ENCODE measurements at places on chromosomes 5 and 9. TPM values are rescaled to one million over a fixed set of nuclear protein-coding genes. Genes with fewer than 3 reads are reported as not detected.

DNA sequence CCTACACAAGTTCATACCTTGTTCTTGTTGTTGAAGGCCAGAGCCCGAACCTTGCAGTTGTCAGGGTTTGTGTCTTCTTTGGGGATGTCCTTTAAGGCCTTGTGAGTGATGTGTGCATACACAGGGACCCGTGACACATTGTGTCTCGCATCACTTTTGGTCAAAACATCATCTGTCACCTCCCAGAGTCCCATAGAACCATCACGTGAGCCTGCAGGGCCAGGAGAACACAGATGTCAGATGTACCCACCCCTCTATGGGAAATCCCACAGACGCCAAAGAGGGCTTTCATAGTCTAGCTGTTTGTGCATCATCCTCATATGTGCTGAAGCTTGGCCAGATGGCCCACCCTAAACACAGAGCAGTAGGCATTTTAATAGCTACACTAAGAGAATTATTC lies 28.2 kb downstream of the DCAF12 start:
- peaks cover 12% of the 10 kb centered on the region for H3K36me3 ChIP-seq
- H3K4me1 ChIP-seq = no peaks in the 10 kb centered on the region
- no peak overlapping the region for H3K4me3 ChIP-seq
- no peaks in the 10 kb centered on the region for H3K27me3 ChIP-seq

Gene BARHL1
- not detected for total RNA-seq

GRCh38 chr5:150245111-150245789 lies 44.3 kb downstream of the CAMK2A start:
- H3K4me3 ChIP-seq = no peak overlapping the region
- H3K36me3 ChIP-seq = no peaks in the 10 kb centered on the region
- H3K4me1 ChIP-seq = no peaks in the 10 kb centered on the region
- H3K27ac ChIP-seq = no peak overlapping the region

Gene NUDT12
- 1.2 TPM for total RNA-seq

GRCh38 chr5:14299666-14300065 lies 156.5 kb downstream of the TRIO start:
- H3K4me1 ChIP-seq = no peaks in the 10 kb centered on the region
- no peaks in the 10 kb centered on the region for H3K36me3 ChIP-seq
- H3K4me3 ChIP-seq = no peak overlapping the region
- peaks cover 4% of the 10 kb centered on the region for H3K27me3 ChIP-seq
- no peak for DNase-seq

DNA sequence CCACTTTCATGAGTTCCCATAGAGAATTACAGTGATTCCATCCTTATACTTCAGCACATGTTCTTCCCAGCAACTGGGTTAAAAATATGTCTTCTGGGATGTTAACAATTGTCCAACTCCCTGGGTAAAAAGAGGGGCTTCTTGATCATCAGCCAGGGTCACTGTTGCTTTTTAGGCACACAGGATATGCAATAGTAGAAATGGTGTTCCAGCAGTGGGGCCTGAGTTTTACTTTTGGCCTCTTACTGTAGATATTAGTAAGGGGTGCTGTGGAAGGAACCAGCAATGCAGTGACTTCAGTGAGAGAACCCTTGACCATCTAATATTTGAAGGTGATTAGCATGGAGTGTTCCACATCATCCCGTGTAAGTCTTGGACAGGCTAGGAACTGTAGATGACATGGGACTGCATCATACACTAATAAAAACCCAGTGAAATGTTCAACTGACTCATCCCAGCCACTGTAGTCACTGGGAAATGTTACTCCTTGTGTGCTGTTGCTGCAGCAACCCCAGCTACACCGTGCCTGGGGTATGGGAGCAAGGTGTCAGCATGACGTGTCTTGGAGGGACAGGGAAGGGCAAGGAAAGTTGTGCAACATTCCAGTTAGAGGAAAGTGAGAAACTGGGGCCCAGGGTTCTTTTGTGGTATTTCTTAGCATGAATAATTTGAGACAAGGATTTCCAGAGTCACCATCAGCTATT lies 610.9 kb downstream of the RAB3C start:
- no peak overlapping the region for H3K4me3 ChIP-seq
- H3K27ac ChIP-seq = no peak overlapping the region
- DNase-seq = no peak
- no peaks in the 10 kb centered on the region for H3K27me3 ChIP-seq
- H3K4me1 ChIP-seq = no peaks in the 10 kb centered on the region

GRCh38 chr9:125744616-125745015 lies 2.6 kb upstream of the PBX3 start:
- H3K27me3 ChIP-seq = no peaks in the 10 kb centered on the region
- no peak overlapping the region for H3K4me3 ChIP-seq
- no peak overlapping the region for H3K27ac ChIP-seq
- H3K36me3 ChIP-seq = no peaks in the 10 kb centered on the region
- no peak for DNase-seq

DNA sequence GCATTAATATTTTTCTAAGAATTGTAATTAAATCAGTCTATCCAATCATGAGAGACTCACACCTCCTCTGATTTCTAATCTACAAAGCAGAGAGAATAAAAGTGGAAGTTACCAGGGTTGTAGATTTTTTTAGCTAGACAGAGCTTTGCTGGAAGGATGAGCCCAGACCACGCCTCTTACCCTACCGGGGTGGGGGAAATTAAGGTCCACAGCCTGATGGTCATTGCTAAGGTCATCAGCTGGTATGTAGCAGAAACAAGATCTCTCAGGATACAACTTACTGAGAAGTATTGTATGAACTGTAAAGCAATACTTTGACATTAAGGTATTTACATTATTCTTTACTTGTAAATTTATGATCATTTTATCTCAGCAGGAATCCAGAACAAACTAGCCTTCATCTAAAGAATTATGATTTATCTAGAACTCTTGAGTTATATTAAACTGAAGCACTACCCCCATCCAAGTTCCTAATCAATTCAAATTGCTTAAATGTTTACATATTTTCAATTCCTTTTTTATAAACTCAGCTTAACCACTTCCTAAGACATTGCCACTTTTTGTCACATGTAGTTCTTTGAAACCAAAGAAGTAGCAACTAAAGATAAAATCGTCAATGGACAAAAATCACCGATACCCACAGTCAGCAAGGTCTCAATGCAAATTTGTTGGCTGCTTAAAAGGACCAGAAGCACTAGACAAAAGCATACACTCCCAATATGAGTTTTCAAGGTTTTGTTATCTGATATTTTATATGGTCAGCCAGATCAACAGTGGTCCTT lies 225.8 kb upstream of the DAPK1 start:
- H3K27ac ChIP-seq = no peak overlapping the region
- no peak for DNase-seq
- H3K27me3 ChIP-seq = peaks cover 30% of the 10 kb centered on the region
- H3K36me3 ChIP-seq = no peaks in the 10 kb centered on the region
- H3K4me3 ChIP-seq = no peak overlapping the region

DNA sequence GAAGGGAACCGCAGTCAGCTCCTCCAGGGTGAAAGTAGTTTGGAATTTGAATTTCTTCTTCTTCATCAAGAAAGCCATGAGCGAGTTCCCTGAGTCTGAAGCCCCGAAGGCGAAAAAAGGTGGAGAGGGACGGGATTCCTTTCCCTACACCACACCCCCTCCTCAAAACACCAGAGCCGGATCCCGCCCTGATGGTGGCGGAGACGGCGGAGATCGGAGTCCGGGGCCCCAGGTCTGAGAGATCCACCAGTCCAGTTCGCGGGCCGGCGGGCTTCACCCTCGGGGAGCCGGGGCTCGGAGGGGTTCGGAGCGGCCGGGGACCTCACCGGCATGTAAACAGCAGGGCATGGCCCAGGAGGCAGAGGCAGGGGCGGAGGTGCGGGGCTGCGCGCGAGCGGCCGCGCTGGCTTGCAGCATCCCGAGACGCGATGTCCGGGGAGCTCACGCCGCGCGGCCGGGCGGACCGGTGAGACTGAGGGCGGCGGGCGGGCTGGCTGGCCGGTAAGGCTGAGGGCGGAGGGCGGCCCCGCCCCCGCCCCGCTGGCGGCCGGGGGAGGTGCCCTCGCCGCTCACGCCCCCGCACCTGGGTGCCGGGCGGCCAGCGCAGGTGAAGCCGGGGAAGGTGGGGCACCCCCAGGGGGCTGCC lies 606 bp downstream of the EEIG1 start:
- peaks cover 23% of the 10 kb centered on the region for H3K36me3 ChIP-seq
- H3K4me1 ChIP-seq = peaks cover 28% of the 10 kb centered on the region
- DNase-seq = peak; percentile 57
- peak overlapping the region; percentile 67 for H3K27ac ChIP-seq

DNA sequence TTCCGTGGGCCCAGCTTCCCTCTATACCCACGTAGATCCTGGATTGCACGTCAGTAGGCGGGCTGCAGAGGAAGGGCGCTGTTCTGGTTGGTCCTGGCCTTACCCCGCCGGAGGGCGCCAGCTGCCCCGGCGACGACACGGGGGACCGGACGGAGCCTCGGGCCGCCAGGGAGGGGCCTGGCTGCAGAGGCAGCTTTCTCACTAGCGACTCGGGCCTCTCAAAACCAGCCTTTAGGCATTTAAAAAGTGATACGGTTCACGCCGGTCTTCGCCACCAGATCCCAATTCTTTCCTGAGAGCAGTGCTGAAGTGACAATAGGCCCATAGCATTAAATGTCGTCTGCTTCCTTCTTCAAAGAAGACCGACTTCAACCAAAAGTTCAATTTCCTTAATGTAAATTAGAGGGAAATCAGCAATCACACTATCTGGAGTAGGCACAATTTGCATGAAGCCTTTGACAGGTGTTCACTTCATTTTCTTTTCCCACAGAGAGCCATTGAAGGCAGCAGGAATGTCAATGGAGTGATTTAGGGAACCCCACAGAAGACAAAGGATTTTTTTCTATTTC lies 17.6 kb upstream of the UBE2D2 start:
- H3K27me3 ChIP-seq = no peaks in the 10 kb centered on the region
- peaks cover 9% of the 10 kb centered on the region for H3K4me1 ChIP-seq
- H3K27ac ChIP-seq = no peak overlapping the region
- H3K36me3 ChIP-seq = no peaks in the 10 kb centered on the region
- peak; percentile 30 for DNase-seq

- no peak overlapping the region for H3K4me3 ChIP-seq
- DNase-seq = no peak
- no peaks in the 10 kb centered on the region for H3K4me1 ChIP-seq
- no peak overlapping the region for H3K27ac ChIP-seq
- no peaks in the 10 kb centered on the region for H3K27me3 ChIP-seq
- no peaks in the 10 kb centered on the region for H3K36me3 ChIP-seq
Measured at GRCh38 chr5:96220610-96221390, 212.2 kb downstream of the PCSK1 start.

DNA sequence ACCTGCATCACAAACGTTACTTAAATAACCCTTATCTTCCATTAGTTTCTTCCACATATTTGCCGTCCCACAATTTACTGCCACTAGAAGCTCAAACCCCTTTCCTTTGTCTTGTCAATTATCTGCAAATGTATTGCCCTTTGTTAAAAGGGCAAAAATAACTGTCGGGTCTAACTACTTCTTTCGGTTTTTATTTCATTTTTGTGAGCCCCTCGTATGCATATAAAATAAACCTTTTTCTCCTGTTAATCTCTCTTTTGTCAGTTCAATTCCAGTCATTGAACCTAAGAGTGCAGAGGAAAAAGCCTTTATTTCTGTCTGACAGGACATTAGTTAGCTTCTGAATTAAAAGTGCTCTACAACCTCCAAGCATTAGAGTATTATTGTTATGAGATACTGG lies 45.5 kb downstream of the TMEM215 start:
- no peak for DNase-seq
- H3K27me3 ChIP-seq = peaks cover 3% of the 10 kb centered on the region
- H3K4me1 ChIP-seq = no peaks in the 10 kb centered on the region
- H3K4me3 ChIP-seq = no peak overlapping the region
- no peaks in the 10 kb centered on the region for H3K36me3 ChIP-seq

Gene TPRN
- total RNA-seq = 12.1 TPM

- no peaks in the 10 kb centered on the region for H3K36me3 ChIP-seq
- peaks cover 19% of the 10 kb centered on the region for H3K27me3 ChIP-seq
- DNase-seq = no peak
- no peaks in the 10 kb centered on the region for H3K4me1 ChIP-seq
Measured at GRCh38 chr5:175749591-175749990, 91.7 kb downstream of the HRH2 start.

Gene SPATA31E1
- not detected for total RNA-seq

Gene SPATA31C1
- not detected for total RNA-seq

DNA sequence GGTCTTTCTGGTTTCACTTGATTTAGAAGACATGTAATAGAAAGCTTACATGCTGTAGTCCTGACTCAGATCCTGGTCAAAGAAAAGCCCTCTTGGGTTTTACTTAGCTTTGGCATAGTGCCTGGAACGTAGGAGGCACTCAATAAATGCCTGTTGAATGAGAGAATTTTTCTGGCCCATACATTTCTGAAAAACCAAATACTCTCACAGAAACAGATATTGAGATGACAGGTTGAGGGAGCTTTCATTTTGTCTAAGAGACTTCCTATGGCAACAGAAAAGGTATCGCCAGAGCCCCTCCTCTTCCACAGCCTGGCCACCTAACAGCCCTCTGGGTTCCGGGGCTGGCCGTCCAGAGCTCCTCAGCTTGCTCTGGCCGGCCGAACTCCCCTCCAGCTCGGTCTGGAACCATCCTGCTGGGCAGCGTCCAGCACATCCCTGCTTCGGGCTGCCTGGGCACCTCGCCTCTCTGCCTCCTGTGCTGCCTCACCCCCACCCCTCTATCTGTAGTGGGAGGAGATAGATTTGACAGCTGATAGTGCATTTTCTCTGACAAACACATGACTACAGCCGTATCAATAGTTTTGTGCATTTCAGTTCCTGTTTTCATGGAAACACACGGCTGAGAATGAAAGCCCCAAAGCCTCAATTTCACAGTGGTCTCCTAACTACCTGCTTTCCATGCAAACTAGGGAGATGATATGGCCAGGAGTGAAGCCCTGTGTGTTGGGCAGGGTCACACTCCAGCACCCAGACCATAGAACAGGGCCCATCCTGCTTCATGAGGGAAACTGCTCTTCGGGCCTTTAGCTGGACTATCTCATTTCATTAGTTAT lies 1.1 kb downstream of the IL4 start:
- H3K27ac ChIP-seq = no peak overlapping the region
- no peak for DNase-seq
- H3K4me3 ChIP-seq = no peak overlapping the region
- no peaks in the 10 kb centered on the region for H3K27me3 ChIP-seq

- no peak overlapping the region for H3K4me3 ChIP-seq
- H3K27ac ChIP-seq = no peak overlapping the region
- H3K36me3 ChIP-seq = no peaks in the 10 kb centered on the region
- H3K27me3 ChIP-seq = no peaks in the 10 kb centered on the region
- DNase-seq = no peak
- H3K4me1 ChIP-seq = no peaks in the 10 kb centered on the region
Measured at GRCh38 chr5:73962801-73963425, 336.9 kb downstream of the ARHGEF28 start.

Gene SHOC1
- not detected for total RNA-seq

DNA sequence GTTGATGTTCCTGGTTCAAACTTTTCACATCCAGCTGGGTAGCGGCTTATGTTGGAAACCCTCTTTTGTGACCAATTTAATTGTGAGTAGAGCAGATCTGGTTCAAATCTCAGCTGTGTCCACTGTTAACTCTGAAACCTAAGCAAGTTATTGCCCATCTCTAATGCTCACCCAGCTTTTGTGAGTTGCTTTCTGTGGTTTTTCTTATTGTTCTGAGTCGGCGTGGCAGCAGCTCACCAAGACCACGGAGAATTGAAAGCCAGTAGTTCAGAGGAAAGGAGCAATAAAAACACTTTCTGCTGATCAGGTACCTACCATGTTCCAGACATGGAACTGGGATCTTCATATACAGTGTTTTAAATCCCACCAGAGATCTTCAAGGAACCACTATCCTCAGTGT lies 114.4 kb downstream of the DOCK2 start:
- no peak overlapping the region for H3K4me3 ChIP-seq
- H3K27ac ChIP-seq = no peak overlapping the region
- H3K4me1 ChIP-seq = no peaks in the 10 kb centered on the region

Gene EGFLAM
- not detected for total RNA-seq

Gene HAVCR1
- total RNA-seq = 4.1 TPM

- DNase-seq = no peak
- H3K4me1 ChIP-seq = no peaks in the 10 kb centered on the region
- no peaks in the 10 kb centered on the region for H3K36me3 ChIP-seq
- no peak overlapping the region for H3K27ac ChIP-seq
- no peak overlapping the region for H3K4me3 ChIP-seq
Measured at GRCh38 chr5:145548097-145548496, 287.0 kb downstream of the PRELID2 start.

Data from T-cell (primary cell).